MV-4-11 (cell line): ENCODE measurements at places on chromosomes 7 and 10.

DNA sequence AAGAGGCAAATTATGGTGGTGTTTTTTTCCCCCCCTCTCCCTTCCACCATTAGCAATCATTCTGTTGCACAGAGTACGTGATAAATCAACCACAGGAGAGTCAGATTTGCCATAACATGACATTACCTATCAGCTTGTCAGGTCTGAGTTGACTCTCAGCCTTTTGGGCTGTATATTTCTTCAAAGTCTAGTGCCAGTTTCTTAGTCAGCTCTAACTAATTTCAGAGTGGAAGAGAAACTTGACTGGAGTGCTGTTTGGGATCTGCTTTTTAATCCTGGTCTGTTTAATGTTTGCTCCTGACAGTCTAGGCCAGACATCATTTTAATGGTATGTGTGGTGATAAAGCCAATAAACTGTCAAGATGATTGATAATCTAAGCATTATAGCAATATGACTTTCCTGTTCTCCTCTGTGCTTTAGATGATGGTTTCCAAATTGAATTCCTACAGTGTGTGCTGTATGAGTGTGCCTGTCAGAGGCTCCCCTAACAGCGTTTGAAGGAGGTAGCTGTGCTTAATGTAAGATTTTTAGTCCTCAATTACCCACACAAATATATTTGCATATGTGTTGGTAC, 76.9 kb downstream of the LRMDA start:
- DNase-seq, result no peak

DNA sequence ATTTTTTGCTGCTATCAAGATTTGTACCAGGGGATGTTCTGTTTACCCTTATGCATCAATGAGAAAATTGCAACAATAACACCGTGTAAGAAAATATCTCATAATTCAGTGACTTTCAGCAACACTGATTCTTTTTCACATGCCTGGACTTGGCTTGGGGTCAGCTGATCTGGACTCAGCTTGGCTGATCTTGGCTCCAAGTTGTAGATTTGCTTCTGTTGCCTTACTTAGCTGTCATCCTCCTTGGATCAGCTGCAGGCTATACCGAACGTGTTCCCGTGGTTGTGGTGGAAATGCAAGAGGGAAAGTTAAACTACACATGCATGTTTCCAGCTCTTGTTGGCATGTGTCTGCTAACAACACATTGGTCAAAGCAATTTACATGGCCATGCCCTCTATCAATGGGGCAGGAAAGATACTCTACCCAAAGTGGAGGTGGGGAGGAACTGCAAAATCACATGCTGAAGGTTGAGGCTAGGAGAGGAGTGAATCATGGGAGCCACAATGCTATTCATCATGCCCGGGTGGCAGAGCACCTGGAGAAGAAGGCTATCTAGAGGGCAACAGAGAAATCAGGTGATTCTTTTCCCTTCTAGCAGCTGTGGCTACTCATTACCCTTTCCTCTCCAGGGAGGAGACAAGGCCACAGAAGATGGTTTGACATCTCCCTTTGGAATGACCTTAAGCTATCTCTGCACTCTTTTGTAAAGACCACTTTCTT, 1276.3 kb upstream of the AUTS2 start:
- DNase-seq, result no peak

DNA sequence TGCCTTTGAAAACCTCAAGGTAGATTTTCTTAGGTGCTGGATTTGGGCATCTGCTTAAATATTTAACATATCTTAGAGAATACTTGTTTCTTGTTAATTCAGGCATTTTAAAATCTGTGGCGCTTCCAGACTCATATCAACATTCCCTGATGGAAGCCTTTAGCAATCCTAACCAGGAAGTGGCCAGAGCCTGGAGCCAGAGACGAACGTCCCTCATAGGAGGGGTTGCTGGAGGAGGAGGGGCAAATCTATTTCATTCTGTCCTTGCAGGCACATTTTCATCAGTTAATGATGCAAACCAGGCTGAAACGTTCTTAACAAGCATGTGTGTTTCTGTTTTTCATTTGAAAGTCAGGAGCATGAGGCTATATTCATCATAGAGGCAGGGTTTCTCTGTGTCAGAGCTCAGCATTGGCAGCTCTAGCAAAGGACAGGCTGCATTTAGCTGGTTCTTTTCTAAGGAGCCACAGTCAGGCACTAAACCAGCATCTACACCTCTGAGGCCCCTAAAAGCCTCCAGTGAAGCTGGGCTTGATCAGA, 17.8 kb upstream of the IFIT2 start:
- no peak for DNase-seq

DNA sequence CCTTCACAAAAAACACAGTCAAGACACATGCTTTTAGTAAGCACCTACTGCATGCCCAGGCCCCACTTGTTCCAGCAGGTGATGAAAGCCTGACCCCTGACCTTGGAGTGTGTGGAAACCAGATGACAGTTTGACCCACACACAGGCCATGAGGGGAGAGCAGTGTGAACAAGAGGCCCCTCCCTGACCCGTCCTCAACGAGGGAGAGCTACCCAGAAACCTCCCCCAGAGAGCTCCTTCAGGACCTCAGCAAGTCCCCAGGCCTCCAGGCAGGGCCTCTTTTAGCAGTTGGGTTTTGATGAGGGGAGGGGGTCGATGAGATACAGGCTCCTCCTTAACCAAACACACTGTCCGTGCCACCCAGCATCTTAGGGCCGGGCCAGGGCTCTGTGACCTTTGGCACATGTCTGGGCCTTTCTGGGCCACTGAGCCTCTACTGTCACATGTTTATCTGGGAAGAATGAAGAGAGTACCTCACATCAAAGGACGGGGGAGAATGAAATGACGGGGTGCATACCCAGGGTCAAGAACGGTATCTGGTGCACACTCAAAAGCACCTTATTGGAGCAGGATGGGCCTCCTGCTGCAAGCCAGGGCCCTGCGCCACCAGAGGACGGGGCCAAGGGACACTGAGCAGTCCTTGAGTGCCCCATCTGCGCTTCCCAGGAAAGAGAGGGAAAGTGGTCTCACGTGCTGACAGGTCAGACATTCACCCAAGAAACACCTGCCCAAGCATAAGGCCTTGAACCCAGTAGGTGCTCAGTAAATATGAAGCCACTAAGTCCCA, 202.6 kb upstream of the ZMIZ1 start:
- DNase-seq, result no peak

DNA sequence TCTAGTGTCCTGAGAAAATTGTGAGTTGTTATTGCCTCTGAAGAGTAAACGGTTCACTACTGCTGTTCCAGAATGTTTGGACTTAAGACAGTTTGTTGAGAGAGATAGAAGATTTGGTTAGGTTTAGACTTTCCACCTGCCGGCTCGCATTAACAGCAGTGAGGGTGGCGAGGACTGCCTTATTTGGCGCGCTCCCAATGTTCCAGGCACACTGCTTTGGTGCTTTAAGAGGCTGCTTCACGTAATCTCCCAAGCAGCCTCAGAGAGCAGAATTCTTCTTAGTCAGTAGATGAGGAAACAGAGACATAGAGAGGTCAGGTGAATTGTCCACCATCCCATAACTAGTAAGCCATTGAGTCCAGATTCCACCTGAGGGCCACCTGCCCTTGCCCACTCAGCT, 41.1 kb downstream of the GLRX3 start:
- no peak for DNase-seq

- no peak for DNase-seq
Observed at GRCh38 chr7:30970594-30971094, 6.9 kb downstream of the GHRHR start.

- no peak for DNase-seq
Observed at GRCh38 chr7:86733783-86734182, 90.1 kb downstream of the GRM3 start.

GRCh38 chr10:131862548-131862947, 38.3 kb upstream of the PPP2R2D start:
- DNase-seq, result no peak

DNA sequence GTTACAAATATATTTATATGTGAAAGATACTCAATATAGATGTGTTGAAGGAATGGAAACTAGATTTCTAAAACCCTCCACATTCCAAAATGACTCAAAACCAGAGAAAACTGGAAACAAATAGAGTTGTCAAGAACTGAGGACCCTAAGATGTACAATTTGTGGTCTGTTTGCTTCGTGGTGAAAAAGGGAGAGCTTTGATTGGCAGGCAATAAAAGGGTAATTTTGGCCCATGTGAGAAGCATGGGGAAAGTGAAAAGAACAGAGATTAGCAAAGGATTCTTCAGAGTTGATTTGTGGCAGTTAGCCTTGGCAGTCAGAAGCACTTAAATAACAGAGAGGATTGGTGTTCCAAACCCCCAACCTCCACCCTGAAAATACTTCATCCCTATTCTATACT, 37.1 kb upstream of the DKK1 start:
- DNase-seq, result no peak

DNA sequence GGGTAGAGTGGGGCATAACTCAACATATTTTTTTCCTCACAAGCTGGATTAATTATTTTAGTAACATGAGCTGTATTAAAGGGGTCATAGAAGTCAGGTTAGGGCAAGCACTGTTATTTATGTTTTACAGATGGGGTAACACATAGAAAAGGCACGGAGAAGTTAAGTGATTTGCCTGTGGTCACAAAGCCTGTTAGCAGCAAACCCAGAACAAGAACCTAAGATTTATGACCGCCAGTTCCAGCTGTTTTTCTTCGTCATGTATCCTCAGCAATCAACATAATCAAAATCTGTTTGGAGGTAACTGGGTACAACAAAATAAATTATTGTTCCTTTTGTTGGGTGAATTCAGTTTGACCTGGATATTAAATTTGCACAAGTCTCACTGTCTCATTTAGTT, 57.2 kb upstream of the BET1 start:
- peak; percentile 27 for DNase-seq

- no peak for DNase-seq
Observed at GRCh38 chr10:88130912-88131311, 267.5 kb downstream of the PTEN start.

GRCh38 chr10:93115661-93116383, 42.1 kb downstream of the CYP26A1 start:
- DNase-seq, result peak; percentile 90

DNA sequence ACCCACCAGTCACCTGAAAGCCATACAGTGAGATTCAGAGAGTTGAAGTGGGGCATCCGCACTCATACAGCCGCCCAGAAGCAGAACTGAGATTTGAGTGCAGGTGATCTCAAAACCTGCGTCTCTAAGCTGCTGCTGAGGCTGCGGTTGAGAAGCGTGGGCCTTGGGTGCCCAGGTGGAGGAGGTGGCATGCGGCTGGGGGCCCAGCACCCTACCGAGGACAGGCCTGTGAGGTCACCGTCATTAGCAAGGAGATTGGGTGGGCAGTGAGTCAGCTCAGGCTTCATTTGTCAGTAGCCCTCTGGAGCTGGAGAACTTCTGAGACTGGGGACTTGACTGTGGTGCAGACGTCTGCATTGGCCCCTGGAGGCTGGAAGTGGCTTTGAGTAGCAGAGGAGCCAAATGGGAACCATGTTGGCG, 29.8 kb downstream of the ZMIZ1 start:
- no peak for DNase-seq

DNA sequence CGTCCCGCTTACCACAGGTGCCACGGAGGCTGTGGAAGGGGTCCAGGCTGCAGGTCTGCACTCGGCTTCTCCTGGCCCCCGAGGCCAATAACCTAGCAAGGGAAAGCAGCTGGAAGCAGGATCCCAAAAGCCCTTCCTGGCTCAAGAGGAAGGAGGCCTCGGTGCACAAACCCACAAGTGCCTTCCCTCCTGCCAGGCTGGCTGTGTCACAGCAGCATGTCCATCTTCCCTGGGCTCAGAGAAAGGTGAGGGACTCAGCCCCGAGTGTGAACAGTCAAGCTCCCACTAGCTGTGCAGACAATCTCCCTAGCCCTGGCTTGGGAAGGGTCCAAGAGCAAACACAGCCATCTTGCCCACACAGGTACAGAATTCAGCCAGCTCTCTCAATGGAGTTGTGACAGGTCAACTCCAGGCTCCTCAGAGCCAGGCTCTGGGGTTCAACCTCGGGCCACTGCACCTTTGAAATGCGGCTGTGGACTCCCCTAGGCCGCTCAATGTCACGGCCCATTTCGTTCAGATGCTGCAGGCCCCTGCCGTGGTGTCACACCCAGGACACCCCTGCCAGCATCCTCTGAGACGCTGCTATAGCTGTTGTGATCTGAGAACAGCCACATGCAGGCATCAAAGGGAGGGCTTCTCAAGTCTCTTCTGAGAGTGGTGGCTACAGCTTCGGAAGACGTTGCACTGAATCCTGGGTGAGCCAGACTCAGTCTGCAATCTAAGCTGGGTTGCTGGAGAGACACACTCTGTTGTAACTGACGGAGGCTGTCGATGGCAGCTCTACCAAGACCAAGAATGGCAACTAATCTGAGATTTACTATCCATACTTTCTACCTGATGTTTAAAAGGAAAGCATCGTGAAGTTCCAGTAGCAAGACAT, 137.9 kb downstream of the DIP2C start:
- DNase-seq, result no peak

DNA sequence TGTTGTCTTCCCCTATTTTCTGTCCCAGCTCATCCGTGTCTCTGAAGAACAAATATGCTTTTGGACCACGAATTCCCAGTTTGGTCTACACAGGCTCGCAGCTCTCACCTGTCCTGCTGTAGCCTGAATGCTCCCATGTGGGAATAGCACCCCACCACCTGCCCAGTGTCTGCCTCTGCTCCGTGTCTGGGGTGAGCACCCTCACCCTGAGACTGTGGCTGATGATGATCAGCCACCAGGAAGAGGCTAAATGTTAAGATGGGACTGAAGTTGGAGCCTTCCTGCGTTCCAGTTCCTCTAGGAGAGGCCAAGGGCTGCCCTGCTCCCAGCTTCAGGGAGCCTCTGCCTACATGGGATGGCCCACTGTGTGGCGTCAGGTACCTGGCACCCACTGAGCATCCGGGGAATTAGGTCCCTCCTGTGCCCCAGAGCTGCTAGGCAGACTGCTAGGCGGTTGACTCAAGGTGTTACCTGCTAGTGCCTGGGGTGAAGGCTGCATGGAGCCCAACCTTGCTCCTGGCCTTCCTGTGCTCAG, 3.7 kb downstream of the PGAM2 start:
- DNase-seq, result no peak

GRCh38 chr7:123640583-123640982, 15.1 kb upstream of the LMOD2 start:
- DNase-seq, result no peak

GRCh38 chr10:65670087-65670486, 1255.7 kb upstream of the LRRTM3 start:
- no peak for DNase-seq

DNA sequence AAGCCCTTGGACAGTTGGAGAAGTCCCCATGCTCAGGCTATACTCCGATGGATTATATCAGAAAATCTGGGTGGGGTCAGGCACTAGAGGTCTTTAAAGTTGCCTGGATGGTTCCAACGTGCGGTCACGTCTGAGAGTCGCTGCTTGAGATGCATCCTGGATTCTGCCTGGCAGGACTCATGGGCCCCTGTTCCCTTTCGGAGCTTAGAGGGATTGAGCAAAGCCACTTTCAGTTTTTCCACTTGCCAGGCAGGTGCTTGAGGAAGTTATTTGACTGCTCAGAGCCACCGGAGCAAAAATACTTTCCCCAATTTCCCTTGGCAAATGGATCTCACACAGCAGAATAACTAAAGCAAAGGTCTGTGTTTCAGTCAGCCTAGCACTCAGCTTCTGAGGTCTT, 129.1 kb downstream of the GALNT17 start:
- DNase-seq, result no peak

- DNase-seq, result no peak
Observed at GRCh38 chr10:48501226-48501625, 103.6 kb downstream of the ARHGAP22 start.
